ENCODE measurements at places on chromosomes 11 and 22.
A peak's percentile ranks its signal among the peaks of the same experiment; 100 is the strongest.

DNA sequence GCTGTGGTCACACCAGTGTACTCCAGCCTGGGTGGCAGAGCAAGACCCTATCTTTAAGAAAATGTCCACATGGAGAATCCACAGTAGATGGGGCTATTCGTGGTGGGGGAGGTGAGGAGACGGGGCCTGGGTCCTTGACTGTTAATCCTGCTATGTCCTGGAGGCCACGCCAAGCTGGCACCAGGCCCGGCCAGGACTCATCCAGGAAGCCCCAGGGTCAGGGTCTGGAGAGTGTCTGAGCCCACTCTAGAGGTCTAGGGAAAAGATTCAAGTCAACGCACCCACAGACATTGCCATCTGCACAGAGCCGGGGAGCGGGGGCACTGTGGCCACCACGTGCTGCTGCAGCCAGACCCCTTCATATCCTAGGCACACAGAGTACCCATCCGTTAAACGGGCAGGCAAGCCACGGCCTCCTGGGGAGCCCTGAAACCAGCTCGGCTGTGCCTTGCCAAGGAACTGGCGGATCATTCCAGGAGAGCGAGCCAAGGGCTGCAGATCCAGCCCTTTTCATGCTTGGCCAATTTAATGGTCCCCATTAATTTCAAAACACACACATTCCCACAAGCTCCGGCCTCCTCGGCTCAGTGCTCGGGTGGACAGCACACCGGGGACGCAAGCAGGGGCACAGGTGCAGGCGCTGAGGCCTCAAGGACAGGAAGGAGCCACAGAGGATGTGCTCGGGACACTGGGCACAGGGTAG is 24.7 kb downstream of the MACROD1 start:
- peak; percentile 36 for DNase-seq
- no peak overlapping the region for H3K4me3 ChIP-seq
- no peak overlapping the region for H3K27ac ChIP-seq
- H3K4me1 ChIP-seq, result peaks cover 17% of the 10 kb centered on the region
- peaks cover 3% of the 10 kb centered on the region for H3K36me3 ChIP-seq

DNA sequence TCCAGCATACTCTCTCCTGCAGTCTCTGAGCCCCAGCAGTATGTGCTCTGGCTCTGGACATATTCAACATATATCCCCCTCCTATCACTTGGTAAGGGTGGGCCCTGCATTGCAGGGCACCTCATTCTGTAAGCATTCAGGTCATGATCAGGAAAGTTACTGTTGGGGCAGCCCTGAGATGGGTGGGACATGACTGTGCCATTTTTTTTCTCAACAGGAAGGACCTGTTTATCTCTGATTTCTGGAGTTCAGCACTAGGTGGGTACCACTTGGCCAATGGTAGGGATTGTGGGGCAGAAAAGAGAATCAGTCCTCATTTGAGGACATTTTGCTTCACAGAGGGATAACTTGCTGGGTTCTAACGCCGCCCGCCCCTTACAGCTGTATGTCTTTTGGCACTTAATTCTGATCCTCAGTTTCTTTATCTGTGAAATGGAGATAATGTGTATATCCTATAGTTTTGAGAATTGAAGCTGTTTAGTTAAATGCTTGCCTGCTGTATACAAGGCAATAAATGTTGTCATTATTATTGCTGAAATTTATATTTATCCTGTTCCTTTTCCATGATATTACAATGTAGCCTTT is 2.2 kb downstream of the SRRD start:
- peaks cover 16% of the 10 kb centered on the region for H3K4me1 ChIP-seq
- no peak overlapping the region for H3K4me3 ChIP-seq

DNA sequence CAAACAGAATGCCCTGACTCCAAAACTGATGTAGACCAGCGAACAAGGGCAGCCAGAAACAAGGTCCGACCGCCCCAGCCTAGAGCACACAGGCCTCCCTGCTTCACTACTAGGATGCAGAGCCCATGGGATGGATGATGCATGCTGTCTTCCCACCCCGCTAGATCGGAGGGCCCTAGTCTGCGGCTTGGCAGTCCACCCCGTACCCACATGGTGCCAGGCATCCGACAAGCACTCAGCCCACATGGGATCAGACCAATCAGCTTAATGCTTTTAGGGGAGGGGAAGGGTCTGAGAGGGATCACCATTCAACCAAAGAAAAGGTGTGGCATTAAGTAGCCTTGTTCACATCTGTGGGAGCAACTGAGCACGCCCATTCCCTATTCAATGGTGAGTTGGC is 30.6 kb downstream of the PISD start:
- no peak for DNase-seq
- peaks cover 12% of the 10 kb centered on the region for H3K36me3 ChIP-seq
- no peaks in the 10 kb centered on the region for H3K27me3 ChIP-seq

DNA sequence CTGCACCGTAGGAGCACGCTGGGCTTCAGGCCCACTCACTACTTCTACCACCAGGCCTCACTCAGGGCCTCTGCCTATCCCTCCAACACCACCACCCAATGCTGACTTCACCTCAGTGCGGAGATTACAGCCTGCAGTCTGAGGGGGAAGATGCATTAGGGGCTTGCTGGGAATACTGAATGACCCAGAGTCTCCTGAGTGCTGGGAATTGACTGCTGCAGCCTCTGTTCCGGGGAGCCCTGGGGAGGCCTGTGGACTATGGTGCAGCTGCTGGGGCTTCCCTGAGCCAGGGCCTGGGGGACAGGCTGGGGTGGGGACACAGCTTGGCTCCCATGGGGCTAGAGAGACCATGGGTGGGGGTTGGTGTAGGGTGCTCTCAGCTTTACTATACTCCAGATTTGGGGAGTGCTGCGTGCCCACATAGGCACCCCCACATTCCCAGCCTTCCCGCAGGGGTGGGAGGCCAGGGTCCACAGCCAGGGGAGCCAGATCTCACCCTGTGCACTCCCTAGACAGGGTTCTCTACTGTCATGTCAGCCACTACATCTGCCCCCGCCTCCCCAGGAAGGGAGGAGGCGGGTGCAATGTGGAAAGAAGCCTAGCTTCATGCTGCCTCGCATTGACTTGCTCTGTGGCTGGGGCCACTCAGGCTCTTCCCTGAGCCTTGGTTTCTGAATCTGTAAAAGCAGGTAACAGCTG is 44.4 kb downstream of the GDPD5 start:
- no peak overlapping the region for H3K27ac ChIP-seq
- H3K27me3 ChIP-seq, result no peaks in the 10 kb centered on the region
- DNase-seq, result no peak
- peaks cover 27% of the 10 kb centered on the region for H3K4me1 ChIP-seq

- H3K4me1 ChIP-seq, result no peaks in the 10 kb centered on the region
- DNase-seq, result peak; percentile 10
- no peaks in the 10 kb centered on the region for H3K27me3 ChIP-seq
- H3K4me3 ChIP-seq, result no peak overlapping the region
- no peak overlapping the region for H3K27ac ChIP-seq
- no peaks in the 10 kb centered on the region for H3K36me3 ChIP-seq
These were observed 148.1 kb downstream of the FAM76B start for GRCh38 chr11:95641495-95641894.

DNA sequence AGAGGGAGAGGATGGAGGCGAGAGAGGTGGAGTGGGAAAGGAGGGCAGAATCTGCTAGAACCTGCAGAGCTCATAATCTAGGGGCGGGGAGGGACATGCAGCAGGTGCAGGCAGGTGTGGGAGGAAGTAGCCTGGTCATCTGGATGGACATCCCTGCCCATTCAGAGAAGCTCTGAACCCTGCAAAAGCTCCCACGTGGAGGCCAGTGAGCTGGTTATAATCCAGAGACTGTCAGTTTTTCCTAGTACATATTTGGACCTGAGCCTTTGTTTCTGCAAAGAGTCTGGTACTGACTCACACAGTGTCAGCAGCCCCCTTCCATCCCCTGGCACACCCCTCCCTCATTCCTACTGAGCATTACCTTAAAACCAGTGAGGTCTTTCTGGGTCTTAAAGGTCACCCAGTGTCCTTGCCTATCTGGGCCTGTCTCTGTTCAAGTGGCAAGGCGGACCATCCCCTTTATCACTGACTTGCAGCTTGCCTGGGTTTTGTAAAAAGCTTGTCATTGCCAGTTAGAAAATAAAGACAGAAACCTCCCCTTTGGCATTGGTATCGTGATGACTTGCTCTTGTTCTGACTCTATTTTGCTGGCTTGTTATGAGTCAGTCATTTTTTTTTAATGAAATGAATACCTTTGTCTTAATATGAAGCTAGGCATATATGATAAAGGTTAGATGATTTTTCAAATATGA is 26.1 kb downstream of the PTPRJ start:
- no peaks in the 10 kb centered on the region for H3K27me3 ChIP-seq
- no peaks in the 10 kb centered on the region for H3K36me3 ChIP-seq
- no peak for DNase-seq

GRCh38 chr22:17239156-17239701 is 20.0 kb upstream of the ADA2 start:
- peaks cover 35% of the 10 kb centered on the region for H3K4me1 ChIP-seq
- DNase-seq, result no peak
- no peaks in the 10 kb centered on the region for H3K36me3 ChIP-seq
- no peak overlapping the region for H3K4me3 ChIP-seq
- H3K27me3 ChIP-seq, result no peaks in the 10 kb centered on the region

DNA sequence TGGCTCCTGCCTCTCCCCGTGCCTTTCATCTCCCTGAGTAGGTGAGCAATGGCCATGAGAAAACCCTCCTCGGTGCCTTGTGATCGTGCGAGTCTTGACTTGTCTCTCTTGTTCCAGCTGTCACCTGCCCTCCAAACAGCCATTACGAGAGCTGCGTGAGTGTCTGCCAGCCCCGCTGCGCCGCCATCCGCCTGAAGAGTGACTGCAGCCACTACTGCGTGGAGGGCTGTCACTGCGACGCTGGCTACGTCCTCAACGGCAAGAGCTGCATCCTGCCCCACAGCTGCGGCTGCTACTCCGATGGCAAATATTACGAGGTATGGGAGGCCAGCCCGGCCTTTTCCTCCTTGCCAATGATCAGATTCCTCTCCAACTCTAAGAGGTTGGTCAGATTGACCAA is 51.7 kb downstream of the TECTA start:
- no peaks in the 10 kb centered on the region for H3K4me1 ChIP-seq
- DNase-seq, result no peak
- H3K36me3 ChIP-seq, result no peaks in the 10 kb centered on the region

DNA sequence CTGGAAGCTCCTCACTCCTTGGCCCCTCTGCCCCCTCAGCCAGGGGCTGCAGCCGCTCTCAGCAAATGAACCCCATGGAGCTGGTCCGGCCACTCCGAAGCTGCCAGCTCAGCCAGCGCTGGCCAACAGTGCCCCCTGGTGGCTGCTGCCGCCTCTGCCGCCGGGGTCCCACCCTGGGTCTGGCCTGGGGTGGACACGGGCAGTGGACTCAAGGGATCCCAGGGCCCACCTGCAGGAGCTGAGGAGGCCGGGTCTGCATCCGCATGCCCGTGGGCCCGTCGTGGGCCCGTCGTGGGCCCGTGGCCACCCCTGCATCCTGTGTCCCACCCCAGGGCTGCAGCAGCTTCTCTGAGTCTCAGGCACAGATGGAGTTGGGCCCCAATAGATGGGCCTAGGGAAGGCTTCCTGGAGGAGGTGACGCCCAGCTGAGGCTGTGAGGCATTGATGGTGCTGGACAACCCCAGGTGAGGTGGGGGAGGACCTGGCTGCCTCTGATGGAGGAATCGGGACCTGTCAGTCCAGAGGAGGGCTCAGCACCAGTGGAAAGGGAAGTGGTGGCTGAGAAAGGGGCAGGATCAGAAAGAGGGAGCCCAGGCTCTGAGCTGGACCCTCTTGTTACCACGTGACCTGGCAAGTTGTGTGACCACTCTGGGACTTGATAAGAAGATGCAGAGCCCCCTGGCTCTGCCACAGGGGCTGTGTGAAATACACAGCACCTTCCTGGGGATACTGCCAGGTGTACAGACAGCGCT is 522.3 kb downstream of the BRD1 start:
- no peaks in the 10 kb centered on the region for H3K36me3 ChIP-seq
- no peak overlapping the region for H3K27ac ChIP-seq
- H3K4me3 ChIP-seq, result no peak overlapping the region
- H3K27me3 ChIP-seq, result peaks cover 11% of the 10 kb centered on the region
- no peaks in the 10 kb centered on the region for H3K4me1 ChIP-seq

DNA sequence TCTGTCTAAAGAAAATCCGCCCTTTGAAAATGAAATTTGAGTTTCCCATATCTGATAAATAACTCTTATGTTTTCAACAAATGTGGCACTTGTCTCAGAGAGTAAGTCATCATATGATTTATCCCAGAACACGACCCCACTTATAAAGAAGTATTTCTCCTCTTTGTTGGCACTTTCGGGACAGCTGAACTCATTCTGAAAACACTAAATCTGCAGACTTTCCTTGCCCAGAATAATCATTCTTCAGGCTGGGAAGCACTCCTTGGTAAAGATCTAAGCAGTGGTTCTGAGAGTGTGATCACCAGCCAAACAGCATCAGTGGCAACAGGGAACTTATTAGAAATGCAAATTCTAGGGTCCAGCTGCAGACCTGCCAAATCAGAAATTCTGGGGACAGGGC is 532.2 kb upstream of the API5 start:
- no peaks in the 10 kb centered on the region for H3K36me3 ChIP-seq
- no peaks in the 10 kb centered on the region for H3K27me3 ChIP-seq
- no peak overlapping the region for H3K27ac ChIP-seq
- DNase-seq, result no peak

DNA sequence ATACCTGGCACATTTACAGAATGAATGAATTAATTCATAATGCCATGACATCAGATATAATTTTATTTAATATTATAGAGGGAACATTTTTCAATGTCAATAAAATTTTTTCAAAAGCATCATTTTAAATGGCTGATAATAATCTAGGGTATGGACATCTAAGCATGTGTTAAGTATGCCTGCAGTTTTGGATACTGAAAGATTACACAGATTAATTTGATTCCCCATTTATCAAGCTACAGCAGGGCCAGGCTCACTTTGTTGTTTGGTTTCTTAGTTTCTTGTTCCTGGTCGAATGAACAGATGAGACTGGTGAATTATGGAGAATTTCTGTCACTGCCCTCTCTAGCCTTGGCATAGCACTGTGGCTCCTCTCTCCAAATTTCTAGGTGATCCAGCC is 72.4 kb upstream of the E2F8 start:
- H3K4me3 ChIP-seq, result no peak overlapping the region
- peaks cover 10% of the 10 kb centered on the region for H3K4me1 ChIP-seq
- H3K36me3 ChIP-seq, result no peaks in the 10 kb centered on the region
- DNase-seq, result no peak
- peaks cover 18% of the 10 kb centered on the region for H3K27me3 ChIP-seq

DNA sequence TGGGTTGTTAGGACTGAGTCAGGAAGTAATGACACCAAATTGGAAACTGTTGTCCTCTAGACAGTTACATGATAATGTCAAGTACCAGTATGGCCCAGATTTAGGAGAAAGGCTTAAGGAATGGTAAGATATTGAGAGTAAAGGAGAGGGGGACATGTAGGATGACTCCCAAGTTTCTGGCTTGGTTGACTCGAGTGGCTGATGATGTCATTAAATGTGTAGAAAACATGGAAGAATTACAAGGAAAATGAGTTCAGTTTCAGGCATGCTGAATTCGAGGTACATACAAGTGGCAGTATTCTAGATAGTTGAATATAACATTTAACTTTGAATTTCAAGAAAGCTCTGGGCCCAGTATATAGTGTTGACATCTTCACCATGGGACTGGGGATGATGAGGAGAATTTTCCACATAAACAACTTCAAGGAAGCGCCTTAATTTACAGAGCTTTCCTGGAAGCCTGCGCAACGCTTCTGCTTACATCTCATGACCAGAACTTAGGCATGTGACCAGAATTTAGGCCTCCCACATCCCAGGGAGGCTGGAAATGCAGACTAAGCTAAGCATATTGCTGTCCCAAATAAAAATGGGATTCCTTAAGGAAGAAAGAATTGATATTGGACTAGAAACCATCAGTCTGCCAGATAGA is 3.8 kb downstream of the CFAP300 start:
- peaks cover 10% of the 10 kb centered on the region for H3K27me3 ChIP-seq
- peaks cover 4% of the 10 kb centered on the region for H3K4me1 ChIP-seq
- no peak overlapping the region for H3K4me3 ChIP-seq
- H3K36me3 ChIP-seq, result no peaks in the 10 kb centered on the region
- H3K27ac ChIP-seq, result no peak overlapping the region

- no peak overlapping the region for H3K4me3 ChIP-seq
- no peaks in the 10 kb centered on the region for H3K36me3 ChIP-seq
- no peak for DNase-seq
- H3K27ac ChIP-seq, result no peak overlapping the region
These were observed 45.0 kb upstream of the FTH1 start for GRCh38 chr11:62012451-62012831.

Measured in muscle of leg (tissue), 16 donors.